ENCODE measurements at places on chromosomes 5 and 9.

GRCh38 chr9:107650321-107650720 lies 160.8 kb upstream of the KLF4 start:
- no peak for DNase-seq

DNA sequence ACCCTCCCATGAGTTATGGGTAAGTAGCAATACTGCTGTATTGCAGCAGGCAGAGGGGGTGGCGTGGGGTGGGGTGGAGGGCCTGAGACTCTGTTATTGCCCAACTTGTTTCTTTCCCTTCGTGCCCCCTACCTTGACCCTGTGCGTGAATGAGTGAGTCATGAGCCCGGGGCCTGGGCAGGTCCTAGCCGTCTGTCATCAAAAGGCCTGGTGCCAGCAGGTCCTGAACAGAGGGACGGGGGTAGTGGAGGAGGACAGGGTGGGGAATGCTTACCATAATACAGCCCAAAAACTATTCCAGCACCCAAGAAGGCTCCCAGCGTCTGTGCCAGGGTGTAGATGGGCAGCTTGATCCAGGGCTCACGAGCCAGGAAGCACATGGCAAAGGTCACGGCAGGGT lies 4.3 kb downstream of the AQP3 start:
- DNase-seq: no peak

DNA sequence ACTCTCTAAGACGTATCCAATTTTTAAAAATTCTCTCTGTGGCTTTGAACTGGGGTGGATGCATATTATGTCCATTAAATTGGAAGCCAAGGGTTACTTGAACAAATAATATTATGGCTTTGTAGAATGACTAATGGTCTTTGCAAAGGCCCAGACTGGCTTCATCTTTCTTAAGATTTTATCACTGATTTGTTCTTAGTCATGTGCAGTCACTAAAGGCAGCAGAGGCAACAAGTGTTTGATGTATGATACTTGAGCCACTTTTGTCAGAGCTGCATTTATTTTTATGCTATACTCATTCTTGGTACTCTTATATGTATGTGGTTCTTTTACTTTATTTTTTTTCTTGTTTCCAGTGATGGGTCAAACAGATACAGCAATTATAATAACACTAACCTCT lies 152.2 kb downstream of the NR2F1-AS1 start:
- DNase-seq: no peak

DNA sequence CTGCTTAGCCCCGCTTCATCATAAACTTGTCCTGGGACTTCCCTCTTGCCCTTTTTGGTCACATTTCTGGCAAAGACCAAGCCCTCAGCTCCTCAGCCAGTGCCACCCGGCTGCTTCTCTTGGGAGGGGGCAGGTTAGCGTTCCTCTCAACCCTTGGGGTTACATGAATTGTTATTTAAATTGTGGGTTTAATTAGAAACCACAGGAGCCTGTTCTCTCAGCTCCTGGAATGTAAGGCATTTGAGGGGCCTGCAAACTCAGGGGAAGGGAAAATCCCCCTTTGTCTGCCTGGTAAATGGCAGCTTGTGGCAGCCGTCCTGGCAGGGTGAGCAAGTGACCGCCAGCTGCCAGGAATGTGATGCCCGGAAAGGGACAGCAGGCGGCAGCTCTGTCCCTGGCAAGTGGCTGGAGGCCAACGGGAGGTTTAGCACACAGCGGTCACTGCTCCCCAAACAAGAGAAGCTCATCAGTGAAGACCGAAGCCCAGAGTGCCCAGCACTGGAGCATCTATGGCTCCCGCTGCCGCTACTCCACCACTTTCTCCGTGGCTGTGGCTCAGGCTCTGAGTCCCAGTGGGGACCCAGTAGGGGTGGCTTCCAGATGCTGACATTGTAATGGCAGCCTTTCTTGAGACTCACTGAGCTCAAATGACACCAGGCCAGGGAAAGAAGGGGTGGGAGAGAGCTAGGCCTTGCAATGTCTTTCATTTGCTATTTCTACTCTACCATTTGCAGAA lies 51.7 kb downstream of the SHB start:
- peak; percentile 59 for DNase-seq

GRCh38 chr5:161312882-161313281 lies 233.6 kb downstream of the GABRB2 start:
- DNase-seq: no peak

DNA sequence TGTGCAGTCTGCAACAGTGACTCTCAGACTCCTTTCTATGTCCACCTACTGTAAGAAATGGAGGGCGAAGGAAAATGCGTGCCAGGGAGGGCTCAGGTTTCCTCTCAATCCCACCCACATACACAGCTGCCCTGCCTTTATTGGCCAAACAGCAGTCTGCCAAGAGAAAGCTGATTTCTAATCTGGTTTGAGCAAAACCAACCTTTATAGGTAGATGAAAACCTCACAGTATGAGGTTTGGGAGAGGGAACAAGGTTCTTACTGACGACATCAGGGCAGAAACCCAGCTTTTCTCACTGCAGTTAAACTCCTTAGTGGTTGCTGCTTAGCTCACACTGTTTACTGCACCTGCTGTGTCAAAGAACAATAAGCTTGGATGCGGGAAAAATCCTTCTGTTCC lies 152.3 kb upstream of the KLF9 start:
- DNase-seq: no peak
